ENCODE measurements at places on chromosomes 16 and 17.

- DNase-seq = no peak
Measured at GRCh38 chr16:88017587-88018101, 66.4 kb downstream of the BANP start.

- DNase-seq = no peak
Measured at GRCh38 chr17:32671896-32672295, 185.1 kb downstream of the CDK5R1 start.

- DNase-seq = peak; percentile 73
Measured at GRCh38 chr16:82653550-82654511, 27.1 kb downstream of the CDH13 start.

DNA sequence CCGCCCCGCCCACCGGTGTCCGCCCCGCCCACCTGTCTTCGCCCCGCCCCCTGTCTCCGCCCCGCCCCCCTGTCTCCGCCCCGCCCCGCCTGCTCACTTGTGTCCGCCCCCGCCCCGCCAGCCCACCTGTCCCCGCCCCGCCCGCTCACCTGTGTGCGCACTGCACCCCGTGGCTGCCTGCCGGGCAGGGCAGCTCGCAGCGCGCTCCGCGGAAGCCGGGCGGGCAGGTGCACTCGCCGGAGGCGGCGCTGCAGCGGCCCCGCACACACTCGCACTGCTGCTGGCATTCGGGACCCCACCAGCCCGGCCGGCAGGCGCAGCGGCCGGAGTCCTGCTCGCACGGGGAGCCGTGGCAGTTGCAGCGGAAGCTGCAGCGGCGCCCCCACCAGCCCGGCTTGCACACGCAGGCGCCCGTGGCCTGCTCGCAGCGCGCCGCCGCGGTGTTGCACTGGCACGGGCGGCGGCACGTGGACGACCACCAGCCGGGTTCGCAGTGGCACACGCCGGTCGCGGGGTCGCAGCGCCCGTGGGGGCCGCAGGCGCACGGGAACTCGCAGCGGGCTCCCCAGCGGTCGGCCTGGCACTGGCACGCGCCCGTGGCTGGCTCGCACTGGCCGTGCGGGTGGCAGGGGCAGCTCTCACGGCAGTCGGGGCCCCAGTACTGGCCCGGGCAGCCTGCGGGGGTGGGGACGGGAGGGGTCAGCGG is 2.1 kb downstream of the SCARF1 start:
- DNase-seq = peak; percentile 59

GRCh38 chr16:87415441-87415840 is 23.3 kb downstream of the MAP1LC3B start:
- no peak for DNase-seq

- no peak for DNase-seq
Measured at GRCh38 chr17:39772987-39773934, 35.5 kb downstream of the GRB7 start.

- no peak for DNase-seq
Measured at GRCh38 chr17:12922120-12922519, 95.7 kb downstream of the ELAC2 start.

DNA sequence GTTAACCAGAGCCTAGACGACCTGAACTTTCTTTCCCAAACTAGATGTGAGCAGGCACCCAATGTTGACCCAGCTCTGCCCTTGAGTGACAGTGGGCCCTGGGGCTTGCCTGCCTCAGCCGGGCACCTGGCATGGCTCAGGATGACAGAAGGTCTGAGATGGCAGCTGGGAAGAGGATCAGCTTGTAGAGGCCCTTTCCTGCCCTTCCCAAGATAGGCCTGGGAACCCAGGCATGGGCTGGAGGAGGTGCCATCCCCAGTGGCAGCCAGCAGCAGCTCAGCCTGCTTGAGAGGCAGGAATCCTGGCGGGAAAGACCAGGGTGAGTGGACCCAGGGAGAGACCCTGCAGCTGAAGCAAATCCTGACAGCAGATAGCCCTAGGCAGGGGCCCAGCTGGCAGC is 59.1 kb downstream of the PIPOX start:
- DNase-seq = no peak

- DNase-seq = no peak
Measured at GRCh38 chr17:75331671-75332070, 42.4 kb upstream of the SLC25A19 start.

DNA sequence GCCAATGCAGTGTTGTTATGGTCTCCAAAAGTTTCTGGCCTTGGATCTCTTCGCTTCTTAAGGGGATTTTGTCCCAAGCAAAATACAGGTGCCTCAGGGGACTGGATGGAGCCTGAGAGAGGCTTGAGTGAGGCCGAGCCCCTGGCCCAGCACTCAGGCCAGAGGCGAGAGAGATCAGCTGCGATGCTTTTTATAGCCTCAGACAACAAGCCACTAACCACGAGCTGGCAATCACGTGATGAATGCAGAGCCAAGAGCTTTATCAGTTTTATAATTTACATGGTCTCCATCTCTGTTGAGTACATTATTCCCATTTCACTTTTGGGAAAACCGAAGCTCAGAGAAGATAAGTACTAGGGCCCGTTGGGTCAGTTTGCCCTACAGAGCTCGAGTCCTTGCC is 360.0 kb upstream of the CDH5 start:
- no peak for DNase-seq

- no peak for DNase-seq
Measured at GRCh38 chr17:65633988-65634387, 72.5 kb upstream of the AXIN2 start.

DNA sequence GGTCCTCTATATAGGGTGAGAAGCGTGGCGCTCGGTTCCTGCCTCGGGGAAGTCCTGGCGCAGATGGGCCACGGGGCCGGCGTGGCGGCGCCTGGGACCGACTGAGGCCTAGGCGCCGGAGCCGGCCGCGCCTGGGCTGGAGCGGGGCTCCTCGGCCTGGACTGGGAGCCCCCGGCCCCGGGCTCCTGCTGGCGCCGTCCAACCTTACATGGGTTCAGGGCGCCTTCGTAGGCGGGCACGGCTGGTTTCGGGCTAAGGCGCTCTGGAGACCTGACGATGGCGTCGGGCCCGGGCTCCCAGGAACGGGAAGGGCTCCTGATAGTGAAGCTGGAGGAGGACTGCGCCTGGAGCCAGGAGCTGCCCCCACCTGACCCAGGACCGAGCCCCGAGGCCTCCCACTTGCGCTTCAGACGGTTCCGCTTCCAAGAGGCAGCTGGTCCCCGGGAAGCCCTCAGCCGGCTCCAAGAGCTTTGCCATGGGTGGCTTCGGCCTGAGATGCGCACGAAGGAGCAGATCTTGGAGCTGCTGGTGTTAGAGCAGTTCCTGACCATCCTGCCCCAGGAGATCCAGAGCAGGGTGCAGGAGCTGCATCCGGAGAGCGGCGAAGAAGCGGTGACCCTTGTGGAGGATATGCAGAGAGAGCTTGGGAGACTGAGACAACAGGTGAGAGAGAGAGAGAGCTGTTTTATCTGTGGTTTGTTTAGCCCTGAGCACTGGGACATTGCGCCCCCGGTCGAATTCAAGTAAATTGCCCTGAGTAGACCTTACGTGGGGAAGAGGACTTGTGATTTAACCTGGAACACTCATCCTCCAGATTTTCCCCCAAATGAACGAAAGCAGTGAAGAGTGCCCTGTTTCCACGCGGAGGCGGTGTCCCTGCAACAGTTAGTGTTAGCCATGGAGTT is 504 bp downstream of the ZNF263 start:
- DNase-seq = peak; percentile 46

DNA sequence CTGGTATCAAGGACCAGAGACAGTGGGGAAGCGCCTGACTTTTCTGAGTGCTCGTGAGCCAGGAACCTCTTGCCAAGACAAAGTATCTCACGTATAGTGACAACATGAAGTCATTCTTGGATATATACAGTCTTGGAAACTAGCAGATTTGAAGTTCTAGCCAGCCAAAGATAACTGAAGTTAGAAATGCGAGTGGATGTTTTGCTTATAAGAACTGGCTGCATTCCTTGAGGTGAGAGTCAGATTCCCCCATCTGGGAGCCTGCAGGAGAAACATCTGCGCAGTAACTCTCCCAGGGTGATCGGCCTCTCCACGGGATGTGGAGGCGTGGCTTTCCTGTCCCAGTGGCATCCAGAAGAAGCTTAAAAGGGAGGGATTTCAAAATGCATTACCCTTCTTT is 89.8 kb downstream of the SHISA6 start:
- DNase-seq = no peak

GRCh38 chr16:11562411-11562810 is 24.3 kb downstream of the LITAF start:
- DNase-seq = no peak

DNA sequence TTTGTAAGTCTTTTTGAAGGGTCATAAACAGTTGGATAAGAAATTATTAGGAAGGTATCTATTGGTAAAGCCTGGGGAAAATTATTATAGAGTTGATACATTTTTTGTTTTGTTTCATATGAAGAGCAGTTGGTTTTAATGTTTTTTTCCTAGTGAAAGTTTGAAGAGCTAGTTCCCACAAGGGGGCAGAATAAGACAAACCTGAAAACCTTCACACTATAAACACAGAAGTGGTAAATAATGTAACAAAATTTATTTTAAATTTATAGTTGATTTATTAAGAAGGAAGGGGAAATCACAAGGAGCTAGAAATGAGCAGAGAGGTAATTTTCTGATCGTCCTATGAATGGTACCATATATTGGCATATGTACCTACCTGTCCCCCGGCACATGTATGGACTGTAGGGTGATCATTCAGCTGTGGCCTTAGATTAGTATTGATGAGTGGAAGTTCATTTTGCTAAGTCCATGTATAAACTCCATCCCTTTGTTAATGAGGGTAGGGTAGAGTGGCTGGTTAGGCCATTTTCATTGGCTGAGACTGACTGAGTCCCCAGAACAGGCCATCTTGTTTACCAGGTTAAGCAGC is 116.3 kb downstream of the TANC2 start:
- DNase-seq = no peak

DNA sequence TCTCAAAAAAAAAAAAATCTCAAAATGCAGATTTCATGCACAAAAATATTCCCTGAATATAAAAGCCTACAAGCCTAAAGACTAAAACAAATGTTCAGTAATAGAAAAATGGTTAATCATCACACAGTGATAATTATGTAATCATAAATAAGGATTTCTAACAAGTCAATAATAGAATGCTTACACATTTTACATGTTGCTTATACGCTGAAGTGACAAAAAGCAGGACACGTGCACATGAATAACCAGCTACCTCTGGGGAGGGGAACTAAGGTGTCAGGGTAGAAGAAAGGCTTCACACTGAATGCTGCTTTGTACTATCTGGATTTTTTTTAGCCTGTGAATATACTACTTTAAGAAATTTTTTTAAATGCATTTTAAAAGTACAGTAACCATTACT is 31.1 kb downstream of the HEATR6 start:
- DNase-seq = no peak

DNA sequence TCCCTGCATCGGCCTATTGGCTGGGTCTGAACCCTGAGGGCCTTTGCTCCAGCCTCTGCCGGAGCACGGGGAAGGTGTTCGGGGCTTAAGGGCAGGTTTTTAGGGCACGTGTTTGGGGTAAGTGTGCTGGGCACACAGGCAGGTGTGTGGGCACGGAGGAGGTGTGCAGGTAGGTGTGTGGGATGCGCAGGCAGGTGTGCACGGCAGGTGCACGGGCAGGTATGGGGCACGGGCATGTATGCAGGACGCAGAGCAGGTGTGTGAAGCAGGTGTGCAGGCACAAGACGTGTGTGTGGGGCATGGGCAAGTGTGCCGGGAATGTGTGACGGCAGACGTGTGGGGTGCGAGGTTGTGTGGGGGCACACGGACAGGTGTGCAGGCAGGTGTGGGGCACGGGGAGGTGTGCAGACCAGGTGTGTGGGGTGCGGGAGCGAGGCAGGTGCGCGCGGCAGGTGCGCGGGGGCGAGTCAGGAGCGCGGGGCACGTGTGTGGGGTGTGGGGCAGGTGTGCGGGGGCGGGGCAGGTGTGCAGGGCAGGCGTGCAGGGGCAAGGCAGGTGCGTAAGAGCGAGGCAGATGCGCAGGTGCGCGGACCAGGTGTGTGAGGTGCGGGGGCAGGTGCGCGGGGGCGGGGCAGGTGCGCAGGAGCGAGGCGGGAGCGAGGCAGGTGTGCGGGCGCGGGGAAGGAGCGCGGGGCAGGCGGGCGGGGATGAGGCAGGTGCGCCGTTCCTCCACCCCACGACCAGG is 28.6 kb upstream of the METRNL start:
- peak; percentile 46 for DNase-seq

DNA sequence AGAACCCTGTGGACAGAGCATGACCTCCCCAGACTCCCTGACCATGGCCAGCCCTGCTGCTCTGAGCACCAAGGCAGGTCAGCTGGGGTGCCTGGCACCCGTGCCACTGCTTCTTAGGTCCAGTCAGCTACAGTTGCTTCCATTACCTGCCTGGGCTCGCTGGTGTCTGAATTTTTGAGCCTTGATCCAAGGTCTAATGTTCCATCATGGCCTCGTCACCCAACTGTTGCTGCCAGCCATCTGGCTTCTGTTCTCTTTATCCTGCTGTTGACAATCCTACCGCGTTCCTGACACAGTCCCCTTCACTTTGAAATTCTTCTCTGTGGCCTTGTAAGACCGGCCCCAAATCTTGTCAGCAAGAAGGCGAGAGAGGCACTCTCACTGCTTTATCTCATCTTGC is 16.7 kb downstream of the GLYR1 start:
- no peak for DNase-seq

DNA sequence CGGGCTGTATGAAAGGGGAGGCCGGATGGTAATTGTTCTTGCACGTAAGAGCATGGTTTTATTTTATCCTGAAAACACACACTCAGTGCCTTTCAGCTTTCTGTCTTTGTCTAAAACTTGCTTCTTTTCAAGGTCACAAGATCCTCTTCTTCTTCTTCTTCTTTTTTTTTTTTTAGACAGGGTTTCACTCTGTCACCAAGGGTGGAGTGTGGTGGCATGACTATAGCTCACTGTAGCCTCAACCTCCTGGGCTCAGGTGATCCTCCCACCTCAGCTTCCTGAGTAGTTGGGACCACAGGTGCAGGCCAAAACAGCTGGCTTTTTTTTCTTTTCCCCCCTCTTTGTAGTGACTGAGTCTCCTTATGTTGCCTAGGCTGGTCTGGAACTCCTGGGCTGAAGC is 15.9 kb upstream of the ZNF629 start:
- DNase-seq = no peak

- no peak for DNase-seq
Measured at GRCh38 chr17:72115781-72116525, 4.9 kb upstream of the SOX9 start.

DNA sequence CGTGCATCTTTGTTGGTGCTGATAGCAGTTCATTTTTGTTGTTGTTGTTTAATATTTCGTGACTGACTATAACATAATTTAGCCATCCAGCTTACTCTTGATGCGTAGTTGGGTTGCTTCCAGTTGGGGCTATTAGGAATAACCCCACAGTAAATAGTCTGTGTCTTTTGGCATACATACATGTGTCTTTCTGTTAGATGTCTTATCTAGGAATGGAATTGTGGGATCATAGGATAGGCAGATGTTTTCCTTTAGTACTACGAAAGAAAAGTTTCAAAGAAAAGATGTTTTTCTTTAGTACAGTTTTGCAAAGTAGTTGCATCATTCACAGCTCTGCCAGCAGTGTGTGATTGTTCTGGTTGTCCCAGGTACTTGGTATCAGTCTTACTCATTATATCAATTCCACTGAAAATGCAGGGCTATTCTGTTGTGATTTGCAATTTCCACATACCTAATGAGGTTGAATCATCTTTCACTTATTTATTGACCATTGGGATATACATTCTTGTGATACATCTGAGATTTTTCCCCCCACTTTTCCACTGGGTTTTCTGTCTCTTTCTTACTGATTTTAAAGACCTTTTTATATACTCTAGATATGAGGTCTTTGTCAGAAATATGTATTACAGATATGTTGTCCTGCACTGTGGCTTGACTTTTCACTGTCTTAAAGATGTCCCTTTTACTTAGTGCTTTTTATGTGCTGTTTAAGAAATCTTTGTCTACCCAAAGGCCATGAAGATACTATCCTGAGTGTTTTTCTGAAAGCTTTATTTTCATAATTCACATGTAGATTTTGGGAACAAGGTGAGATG is 173.3 kb downstream of the MRTFB start:
- no peak for DNase-seq
